ENCODE measurements at places on chromosomes 5 and 9.

- DNase-seq, result no peak
These were observed 320 bp downstream of the PCDHB1 start for GRCh38 chr5:141051521-141051866.

- DNase-seq, result no peak
These were observed 57.3 kb upstream of the C6 start for GRCh38 chr5:41270423-41271251.

DNA sequence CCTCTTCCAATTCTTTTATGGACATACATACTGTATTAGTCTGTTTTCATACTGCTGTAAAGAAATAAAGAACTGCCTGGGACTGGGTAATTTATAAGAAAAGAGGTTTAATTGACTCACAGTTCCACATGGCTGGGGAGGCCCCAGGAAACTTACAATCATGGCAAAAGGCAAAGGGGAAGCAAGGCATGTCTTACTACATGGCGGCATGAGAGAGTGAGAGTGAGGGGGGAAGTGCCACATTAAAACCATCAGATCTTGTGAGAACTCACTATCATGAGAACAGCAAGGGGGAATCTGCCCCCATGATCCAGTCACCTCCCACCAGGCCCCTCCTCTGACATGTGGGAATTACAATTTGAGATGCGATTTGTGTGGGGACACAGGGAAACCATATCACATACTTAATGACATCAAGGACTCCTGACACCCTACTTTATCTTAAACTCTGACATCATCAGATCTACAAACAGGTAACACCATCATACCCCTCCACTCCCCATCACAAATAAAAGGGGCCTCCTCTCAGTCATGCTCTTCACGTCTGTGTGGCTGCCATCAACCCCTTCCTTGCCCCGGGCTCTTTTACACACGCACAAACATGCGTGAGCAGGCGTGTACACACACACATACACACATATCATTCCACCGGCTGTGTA is 9.7 kb downstream of the ANKRD33B start:
- DNase-seq, result no peak

GRCh38 chr5:137315109-137315508 is 184.0 kb downstream of the SPOCK1 start:
- no peak for DNase-seq

DNA sequence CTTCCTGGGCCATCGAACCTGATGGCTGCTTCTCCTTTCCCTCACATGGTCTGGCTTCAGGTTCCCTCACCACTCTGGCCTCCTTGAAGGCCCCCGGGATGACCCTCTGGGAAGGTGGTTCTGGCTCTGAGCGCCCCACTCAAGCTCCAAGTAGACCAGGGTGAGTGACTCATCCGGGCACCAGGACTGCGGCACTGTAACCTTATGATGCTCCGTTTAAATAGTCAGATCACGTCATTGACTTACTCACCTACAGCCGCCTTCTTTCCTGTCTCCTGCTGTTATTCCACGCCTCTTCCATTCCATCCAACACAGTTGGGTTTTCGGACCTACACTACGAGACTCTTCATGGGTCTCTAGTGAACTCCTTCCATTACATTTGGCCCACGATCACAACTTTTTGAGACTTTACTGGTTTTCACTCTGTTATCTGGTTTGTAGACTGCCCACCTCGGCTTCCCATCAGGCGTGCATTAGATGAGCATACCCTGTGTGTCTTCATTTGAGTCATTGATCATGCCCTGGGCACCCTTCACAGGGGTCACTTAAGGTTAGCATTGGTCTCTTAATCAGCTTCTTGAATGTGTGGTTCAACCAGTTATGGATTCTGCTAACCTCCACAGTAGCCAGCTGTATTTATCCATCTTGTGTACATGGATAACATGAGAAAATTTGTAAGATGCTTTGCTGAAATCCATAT is 138.8 kb upstream of the LMX1B start:
- no peak for DNase-seq

- no peak for DNase-seq
These were observed 426.8 kb upstream of the POU5F2 start for GRCh38 chr5:94168151-94168550.

GRCh38 chr5:54217826-54218503 is 92.4 kb downstream of the ARL15 start:
- no peak for DNase-seq

- DNase-seq, result no peak
These were observed 334.8 kb downstream of the FBXL17 start for GRCh38 chr5:108046955-108047670.

DNA sequence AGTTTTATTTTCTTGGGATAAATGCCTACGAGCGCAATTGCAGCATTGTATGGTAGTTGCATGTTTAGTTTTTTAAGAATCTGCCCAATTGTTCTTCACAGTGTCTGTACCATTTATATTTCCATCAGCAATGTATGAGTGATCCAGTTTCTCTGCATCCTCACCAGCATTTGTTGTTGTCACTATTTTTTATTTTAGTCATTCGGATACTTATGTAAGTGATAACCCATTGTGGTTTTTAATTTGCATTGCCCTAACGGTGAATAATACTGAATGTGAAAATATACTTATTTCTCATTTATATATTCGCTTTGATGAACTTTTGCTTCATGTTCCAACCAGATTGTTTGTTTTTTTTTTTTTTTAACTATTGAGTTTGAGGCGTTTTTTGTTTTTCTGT is 33.7 kb upstream of the PWWP2A start:
- DNase-seq, result no peak

- no peak for DNase-seq
These were observed 983 bp downstream of the GCNT1 start for GRCh38 chr9:76459694-76460635.

DNA sequence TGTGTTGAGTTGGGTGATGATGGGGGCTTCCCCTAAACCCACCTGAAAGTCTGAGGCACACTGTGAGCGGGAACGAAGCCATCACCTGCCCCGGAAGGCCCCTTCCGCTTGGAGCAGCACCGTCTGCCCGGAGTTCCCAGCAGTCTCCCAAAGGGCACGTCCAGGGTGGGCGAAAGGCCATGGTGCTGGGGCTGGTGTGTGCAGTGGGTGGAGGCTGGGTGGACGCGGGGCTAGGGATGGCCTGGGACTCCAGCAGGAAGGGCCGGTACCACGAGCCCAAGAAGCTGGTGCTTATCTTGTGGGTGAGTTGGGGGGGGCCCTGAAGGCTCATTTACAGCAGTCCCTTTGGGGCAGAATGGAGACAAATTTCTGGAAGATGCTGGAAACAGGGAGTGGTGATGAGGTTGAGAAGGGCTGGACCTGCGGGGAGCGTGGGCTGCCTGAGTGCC is 4.6 kb downstream of the FLT4 start:
- no peak for DNase-seq

GRCh38 chr5:125486634-125487033 is 740.2 kb upstream of the ZNF608 start:
- no peak for DNase-seq

DNA sequence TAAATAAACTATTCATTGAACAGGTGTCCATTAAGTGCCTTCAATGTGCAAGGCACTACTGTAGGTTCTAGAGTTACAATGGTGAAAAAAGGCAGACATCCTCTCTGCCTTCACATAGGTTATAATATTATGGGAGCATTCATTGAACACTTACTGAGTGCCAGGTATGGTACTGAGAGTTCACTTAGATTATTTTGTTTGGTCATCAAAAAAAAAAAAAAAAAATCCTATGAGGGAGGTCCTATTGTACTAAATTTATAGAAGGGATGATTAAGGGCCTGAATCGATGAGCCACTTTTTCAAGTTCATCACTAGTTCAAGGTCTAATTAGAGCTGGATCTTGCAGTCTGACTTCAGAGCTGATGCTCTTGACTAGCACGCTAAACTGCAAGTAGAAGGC is 22.8 kb upstream of the PANK3 start:
- DNase-seq, result no peak

- DNase-seq, result no peak
These were observed 19.1 kb downstream of the TMEM245 start for GRCh38 chr9:109100543-109101201.

DNA sequence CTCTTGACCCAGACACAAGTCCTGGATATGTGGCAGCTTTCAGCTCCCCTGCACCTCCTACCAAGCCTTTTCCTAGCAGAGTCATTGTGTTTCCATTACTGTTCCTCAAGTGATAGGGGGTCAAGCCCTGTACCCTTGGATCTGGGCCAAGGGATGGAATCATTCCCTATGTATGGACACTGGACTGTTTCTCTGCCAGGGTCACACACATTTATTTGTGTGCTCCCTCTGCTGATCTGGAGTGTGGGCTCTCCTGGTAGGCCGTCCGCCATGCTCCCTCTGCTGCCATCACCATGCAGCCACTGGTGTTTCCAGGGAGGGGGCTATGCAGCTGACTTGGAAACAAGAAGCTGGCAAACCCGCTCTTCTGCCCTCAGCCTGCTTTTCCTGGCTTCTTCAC is 9.5 kb downstream of the GM2A start:
- no peak for DNase-seq

- DNase-seq, result no peak
These were observed 49.9 kb upstream of the SHB start for GRCh38 chr9:38118862-38119438.

DNA sequence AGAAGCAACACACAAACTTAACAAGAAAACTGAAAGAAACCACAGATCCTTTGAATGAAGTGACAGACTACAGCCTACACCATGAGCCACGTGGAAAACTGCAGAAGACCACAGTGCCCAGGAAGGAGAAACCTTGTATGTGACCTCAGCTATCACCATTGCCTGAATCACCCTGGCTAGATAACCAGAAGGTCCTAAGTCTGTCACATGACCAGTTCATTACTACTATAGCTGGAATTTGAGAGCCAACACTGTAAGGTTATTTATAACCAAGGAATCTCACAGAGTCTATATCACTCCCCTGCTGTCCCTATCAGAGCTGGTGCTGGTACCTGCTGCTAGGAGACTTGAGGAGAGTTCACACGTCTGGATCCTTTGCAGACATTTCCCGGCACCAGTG is 90.3 kb upstream of the FBXL17 start:
- no peak for DNase-seq

DNA sequence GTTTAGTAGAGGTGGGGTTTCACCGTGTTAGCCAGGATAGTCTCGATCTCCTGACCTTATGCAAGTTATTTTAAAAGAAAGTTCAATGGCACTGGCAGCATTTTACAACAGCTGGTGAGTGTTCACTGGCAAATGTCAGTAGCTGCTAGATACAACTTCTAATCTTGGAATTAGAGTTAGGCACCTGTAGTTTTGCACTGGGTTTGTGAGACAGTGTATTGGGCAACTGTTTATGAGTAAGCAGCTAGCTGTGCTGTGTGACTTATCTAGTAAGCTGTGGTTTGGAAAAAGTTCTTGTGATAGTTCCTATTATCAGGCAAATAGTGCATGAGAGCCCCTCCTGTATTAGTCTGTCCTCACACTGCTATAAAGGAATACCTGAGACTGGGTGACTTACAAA is 61.5 kb downstream of the UBE2QL1 start:
- DNase-seq, result no peak

DNA sequence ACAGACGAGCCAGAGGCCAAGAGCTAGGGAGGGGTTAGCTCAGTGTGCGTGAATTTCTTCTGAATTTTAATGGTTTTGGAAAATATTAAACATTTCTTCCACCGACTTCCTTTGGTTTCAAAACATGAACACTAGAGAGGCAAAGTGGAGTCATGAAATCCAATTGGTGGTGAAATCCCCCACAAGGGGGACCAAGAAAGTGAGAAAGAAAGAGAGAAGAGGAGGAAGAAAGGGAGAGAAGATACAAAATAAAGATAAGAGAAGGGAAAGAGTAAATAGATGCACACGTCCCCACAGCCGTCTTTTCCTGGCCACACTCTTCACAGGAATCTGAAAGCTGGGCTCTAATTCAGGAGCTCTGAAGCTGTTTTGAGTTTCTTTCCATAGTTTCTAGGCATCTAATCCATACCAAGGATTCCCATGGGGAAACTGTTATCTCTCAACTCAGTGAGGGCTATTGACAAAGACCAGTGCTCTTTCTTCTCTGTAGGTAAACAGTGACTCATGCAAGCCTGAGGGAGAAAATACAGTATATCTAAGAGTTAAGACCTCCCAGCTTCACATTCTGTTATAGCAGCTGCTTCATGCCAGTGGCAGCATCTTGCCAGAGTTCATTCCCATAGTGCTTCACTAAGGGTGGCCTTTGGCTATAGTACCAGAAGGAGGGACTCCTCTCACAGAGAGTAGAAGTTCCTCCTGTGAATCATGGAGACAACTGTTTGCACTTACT is 115.8 kb upstream of the LIFR start:
- no peak for DNase-seq

DNA sequence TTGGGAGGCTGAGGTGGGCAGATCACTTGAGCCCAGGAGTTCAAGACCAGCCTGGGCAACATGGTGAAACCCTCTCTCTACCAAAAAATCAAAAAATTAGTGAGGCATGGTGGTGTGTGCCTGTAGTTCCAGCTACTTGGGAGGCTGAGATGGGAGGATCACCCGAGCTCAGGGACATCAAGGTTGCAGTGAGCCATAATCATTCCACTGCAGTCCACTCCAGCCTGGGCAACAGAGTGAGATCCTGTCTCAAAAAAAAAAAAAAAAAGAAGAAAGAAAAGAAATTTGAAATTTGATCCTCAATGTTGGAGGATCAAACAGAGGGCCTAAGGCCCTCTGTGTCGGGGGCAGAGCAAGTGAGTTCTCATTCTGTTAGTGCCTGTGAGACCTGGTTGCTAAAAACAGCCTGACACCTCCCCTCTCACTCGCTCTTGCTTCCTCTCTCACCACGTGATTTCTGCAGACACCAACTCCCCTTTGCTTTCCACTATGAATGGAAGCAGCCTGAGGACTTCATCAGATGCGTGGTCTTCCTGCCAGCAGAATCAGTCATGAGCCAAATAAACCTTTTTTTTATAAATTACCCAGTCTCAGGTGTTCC is 8.4 kb upstream of the GOLPH3 start:
- no peak for DNase-seq

- DNase-seq, result no peak
These were observed 24.7 kb upstream of the CETN3 start for GRCh38 chr5:90434116-90434714.

DNA sequence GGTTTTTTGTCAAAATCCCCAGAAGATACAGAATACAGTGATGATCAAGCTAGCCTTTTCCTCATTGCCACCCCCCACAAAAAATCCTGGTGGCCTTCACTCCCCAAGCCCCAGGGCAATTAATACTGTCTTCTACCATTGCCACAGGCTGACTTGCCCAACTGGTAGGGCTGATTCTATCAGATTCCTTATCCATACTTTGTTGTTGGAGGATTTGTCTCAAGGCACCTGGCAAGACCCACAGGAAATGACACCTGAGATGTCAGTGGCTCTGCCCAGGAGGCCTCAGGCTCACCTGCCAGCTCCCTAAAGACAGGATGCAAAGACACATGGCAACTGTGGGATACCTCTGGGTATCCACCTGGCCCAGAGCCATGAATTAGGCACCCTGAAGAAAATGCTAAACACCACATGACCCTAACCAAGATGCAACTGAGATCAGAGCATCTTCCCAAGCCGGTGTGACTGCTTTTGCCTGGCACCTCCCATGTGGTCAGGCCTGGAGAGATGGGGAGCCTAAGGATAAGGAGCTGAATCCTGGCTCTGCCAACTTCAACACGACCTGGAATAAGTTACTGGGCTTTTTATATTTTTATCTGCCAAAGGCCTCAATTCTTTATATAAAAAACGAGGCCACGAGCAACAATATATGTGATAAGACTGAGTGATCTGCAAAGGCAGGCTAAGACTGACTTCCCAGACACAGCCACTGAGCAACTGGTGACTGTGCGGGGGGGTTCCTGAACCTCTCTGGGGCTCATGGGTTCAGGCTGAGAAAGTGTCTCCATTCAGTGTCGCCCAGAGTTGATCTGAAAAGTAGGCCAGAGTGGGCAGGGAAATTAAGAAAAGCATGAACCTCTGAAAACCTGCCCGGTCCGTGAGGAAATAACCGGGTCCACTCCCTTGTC is 944 bp downstream of the ATOX1 start:
- no peak for DNase-seq

Data from central memory CD8-positive, alpha-beta T cell (primary cell).